Activated CD4-positive, alpha-beta memory T cell treated with anti-CD3 and anti-CD28 coated beads, Interleukin-2, amount 10 ng/mL, durations not matched to agents 7 days and 5 days (primary cell): ENCODE measurements at places on chromosomes 13 and 19.

- no peak for DNase-seq
These were observed 10.4 kb downstream of the ADGRE2 start for GRCh38 chr19:14768001-14768400.

- DNase-seq: no peak
These were observed 4.4 kb downstream of the PRDX2 start for GRCh38 chr19:12797141-12797587.

DNA sequence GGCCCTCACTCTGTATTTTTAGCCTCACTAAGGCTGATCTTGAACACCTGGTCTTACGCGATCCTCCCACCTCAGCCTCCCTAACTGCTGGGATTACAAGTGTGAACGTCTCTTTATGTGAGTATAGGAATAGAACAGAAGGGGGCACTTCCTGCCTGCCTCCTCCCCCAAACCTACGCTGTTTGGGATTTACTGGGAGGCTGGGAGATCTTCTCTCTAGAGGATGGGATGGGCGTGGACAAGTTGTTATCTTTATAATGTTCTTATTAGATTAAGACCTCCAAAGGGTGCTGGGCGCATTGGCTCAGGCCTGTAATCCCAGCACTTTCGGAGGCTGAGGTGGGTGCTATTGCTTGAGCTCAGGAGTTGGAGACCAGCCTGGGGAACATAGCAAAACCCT lies 2.9 kb upstream of the CSNK1G2 start:
- no peak for DNase-seq

DNA sequence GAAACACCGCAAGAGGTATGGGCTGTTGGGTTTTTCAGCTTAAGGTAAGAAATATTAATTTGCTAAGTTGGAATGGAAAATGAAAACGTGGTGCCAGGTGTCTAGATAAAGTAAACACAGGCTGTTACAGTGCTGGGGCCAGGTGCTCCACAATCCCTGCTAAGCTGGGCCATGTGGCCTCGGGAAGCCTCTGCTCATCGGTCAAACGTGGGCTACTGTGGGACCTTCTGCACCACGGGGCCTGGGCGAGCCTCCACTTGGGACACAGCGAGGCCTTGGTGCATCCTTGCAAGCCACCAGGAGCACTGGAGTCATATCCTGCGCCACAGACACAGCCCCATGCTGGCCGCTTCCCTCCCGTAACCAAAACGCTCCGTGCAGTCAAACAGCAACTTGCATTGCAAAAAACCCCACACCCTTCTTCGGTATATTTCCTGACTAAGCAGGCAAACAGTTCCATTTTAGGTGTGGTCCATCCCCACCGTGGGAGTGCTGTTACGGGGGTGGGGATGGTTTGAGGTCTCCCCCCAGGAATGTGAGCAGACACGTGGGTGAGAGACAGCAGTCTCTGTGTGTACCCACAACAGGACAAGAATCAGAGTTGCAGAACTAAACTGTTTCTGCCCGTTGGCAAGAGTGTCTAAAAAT lies 96.3 kb upstream of the SOX1 start:
- DNase-seq: no peak

- peak; percentile 63 for DNase-seq
These were observed 51.1 kb upstream of the ZNRF4 start for GRCh38 chr19:5403968-5404640.

DNA sequence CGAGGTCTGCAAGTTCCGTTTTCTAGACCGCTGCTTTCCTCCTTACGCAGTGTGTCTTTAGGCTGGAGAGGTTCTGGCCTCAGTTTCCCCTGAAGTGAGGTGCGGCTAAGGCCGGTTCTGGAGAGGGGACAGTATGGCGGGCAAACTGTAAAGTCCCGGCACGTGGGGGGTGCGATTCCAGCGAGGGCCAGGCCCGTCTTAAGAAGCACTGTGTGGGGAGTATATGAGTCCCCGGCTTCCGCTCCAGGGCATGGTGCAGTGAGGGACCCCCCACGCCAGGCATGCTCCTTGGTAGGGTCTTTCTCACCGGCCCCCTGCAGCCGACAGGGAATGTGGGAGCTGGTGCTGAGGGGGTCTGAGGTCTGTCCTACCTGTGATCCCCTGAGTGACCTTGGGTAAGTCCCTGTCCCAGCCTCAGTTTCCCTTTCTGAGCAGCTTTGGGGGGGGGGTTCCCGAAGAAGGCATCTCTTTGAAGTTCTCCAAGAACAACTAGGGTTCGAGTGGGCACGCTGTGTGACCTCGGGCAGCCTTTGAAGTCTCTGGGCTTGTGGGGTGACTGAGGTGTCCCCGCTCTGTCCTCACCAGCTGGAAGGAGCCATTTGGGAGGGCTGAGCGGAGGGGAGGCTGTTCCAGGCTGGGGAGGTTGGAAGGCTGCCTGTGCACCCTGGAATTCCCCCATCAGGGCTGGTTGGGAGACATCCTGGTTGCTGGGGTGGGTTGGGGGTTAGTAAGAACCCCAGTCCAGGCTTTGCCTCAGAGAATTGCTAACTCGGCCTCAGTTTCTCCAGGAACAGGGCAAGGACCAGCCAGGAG lies 1.5 kb downstream of the NFIC start:
- no peak for DNase-seq

DNA sequence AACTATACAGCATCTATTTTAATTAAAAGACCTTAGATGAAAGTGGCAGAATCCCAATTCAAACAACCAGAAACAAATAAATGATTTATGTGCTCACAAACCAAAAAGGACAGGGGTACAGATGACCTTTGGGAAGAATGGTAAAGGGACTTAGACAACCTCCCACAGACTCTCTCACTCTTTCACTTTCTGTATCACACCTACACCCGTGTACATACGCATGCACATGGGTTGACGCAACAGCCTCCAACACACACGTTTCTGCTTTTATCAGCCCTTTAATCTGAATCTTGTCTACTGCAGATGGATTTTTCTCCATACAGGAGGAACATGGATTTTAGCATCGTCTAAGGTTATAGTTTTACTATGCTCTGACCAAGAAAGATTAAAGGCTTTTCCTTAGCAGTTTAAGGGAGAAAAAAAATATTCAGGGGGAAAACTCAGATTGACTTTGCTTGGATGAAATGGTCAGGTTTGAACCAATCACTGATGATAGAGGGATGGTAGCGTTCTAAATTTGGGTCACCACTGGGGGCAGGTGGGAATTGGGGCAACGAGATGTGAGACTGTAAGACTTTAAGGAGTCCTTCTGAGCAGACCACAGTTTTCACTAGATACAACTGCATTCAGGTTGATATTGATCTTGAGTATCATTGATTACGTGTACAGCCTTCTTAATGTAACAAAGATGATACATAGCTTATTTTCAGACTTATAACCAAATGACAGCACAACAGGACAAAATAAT lies 166.1 kb downstream of the ITGBL1 start:
- DNase-seq: peak; percentile 19

GRCh38 chr13:53012707-53013106 lies 15.9 kb upstream of the OLFM4 start:
- DNase-seq: no peak

DNA sequence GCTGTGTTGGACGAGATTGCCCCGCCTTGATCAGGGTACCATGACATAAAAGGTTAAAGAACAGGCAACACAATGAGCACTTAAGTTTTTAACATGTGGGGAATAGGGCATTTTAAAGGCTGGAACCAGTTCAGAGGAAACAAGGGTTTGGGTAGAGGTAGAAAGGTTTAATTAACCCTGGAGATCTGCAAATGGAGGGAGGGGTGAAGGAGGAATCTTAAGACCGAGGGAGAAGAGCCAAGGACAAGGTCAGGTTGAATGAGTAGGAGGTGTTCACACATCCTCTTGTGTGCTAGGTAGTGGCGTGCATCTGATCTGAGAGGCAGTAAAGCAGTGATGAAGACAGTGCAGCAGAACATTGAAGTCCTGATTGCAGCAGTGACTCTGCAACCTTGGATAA lies 28.5 kb downstream of the SKA3 start:
- no peak for DNase-seq

- DNase-seq: no peak
These were observed 25.2 kb upstream of the ATP11A start for GRCh38 chr13:112664501-112665203.

GRCh38 chr13:48009284-48009683 lies 8.2 kb upstream of the SUCLA2 start:
- no peak for DNase-seq

DNA sequence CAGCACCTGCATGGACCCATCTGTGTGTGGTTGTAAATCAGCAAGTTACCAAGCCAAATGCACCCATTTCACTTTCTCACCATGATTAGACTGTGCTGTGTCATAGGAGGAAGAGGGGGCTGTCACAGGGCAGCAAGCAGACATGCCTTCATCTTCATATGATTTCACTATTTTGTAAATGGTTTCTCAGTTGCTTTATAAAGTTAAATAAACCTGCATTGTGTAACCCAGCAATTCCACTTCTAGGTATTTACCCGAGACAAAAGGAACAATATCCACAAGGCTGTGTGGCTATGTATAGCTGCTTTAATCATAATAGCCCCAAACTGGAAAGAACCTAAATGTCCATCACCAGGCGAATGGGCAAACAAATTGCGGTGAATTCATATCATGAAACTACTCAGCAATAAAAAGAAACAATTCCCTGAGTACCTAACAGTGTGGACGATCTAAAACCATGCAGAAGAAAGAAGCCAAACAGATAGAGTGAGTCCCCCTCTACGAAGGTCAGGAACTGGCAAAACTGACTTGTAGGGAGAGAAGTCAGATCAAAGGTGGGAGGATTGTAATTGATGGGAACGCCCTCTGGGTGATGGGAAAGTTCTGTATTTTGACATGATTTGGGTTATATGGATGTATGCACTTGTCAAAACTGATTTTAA lies 185.4 kb downstream of the COL4A1 start:
- no peak for DNase-seq

- no peak for DNase-seq
These were observed 50.0 kb upstream of the DOCK9 start for GRCh38 chr13:99027661-99028425.
